Lung (tissue), 17 donors: ENCODE measurements at places on chromosomes 4 and X. TPM values are rescaled to one million over a fixed set of nuclear protein-coding genes. Genes with fewer than 3 reads are reported as not detected.
A peak's percentile ranks its signal among the peaks of the same experiment; 100 is the strongest.

ASB9 gene
- total RNA-seq = 3.7 TPM

TASL gene
- total RNA-seq = 4.6 TPM

TRIM60 gene
- not detected for total RNA-seq

RENBP gene
- total RNA-seq = 53.5 TPM

LGI2 gene
- 1.1 TPM for total RNA-seq

COX7B2 gene
- total RNA-seq = not detected

DNA sequence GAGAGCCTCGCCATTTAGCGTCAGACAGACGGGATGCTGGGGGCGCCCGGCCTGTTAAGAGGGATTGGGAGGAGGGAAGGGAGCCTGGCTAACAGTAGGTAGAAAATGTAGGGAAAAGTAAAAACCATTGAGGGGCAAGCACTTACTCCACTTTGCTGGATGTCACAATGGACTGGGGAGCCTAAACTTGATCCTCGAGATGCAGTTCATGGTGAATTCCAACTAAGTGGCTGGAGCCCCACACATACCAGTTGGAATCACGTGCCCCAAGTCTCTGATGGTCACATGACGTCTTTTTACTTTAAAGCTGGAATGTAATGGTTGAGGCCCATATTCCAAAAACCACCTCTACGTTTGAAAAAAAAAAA, 1.5 kb downstream of the PLS3 start:
- peak; percentile 64 for DNase-seq
- H3K4me1 ChIP-seq = peaks cover 16% of the 10 kb centered on the region
- H3K4me3 ChIP-seq = peak overlapping the region; percentile 68
- H3K27ac ChIP-seq = peak overlapping the region; percentile 89
- H3K36me3 ChIP-seq = no peaks in the 10 kb centered on the region
- peaks cover 58% of the 10 kb centered on the region for H3K27me3 ChIP-seq

DNA sequence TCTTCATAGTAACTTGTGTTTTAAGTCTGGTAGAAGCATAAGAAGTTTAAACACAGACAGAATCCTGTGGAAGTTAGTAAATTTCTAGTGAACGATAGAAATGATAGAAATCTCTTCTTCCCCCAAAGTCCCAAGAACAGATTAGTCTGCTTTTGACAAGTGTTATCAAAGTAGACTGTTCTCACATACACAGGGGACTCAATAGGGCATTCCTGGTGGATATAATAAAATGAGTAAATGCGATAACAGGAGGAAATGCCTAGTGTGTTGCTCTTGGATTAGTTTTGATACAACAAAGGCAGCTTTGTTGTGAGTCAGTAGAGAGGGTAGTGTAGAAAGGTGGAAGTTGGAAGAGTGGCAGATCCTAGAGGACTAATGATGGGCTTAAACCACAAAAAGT, 43.5 kb downstream of the CLCN3 start:
- no peak for DNase-seq
- no peaks in the 10 kb centered on the region for H3K27me3 ChIP-seq
- H3K4me1 ChIP-seq = peaks cover 11% of the 10 kb centered on the region

DNA sequence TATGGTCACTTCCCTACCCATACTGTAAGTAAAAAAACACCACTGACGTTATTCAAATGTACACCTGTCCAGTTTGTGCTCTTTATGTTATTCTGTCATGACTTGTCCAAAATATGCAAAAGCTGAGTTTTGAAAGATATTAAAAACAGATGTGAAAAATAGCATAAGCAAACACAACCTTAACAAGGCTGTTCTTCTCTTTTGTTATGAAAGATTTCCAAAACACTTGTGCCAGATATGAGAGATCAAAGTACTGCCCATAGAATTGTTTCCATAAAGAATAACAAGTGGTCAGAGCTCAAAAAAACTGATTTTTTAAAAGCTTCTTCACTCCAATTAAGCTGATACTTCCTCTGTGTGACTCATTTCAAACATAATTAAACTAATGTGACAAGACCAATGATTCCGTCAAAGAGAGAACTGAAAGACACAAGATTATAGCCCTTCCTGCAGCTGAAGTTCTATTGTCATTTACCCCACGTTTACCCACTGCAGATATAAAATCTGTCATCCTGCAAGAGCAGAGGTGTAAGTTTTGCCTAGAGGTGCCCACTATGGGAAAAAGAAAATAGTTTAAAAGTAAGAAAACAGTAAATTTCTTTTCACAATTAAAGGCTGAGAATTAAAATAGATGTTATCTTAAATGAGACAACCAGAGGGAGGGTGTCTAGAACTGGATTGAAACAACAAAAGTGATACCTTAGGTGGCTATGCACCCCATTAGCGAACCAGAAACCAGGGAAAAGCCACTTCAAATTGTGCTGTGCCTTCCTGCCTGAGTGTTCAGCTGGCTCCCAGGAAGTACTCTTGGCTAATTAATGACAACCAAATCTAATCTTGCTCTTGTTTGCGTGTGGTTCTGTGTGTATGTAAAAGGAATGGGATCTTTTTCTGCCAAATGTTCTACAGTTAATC, 30.1 kb downstream of the RASSF6 start:
- H3K36me3 ChIP-seq = no peaks in the 10 kb centered on the region
- no peaks in the 10 kb centered on the region for H3K27me3 ChIP-seq
- DNase-seq = peak; percentile 33
- H3K4me3 ChIP-seq = no peak overlapping the region
- H3K27ac ChIP-seq = no peak overlapping the region

DNA sequence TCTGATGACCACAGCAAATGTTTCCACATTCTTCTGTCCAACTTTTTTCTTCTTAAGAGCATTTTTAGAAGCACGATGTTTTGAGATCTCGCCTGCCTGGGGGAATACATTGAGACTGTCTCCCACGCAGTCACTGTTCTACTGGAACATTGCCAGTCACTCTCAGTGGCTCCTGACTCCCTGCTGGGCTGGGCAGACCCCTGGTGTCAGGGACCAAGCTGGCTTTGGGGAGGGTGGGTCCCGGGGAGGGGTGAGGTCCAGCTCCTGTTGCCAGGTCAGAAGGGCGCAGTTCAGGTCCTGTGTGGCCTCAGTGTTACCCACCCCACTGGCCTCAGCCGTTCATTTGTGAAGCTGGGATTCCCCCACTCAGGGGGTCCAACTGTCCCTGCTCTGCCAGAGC, 18.9 kb upstream of the ABLIM2 start:
- no peaks in the 10 kb centered on the region for H3K4me1 ChIP-seq
- no peak for DNase-seq
- H3K4me3 ChIP-seq = no peak overlapping the region
- H3K36me3 ChIP-seq = no peaks in the 10 kb centered on the region
- no peaks in the 10 kb centered on the region for H3K27me3 ChIP-seq

DNA sequence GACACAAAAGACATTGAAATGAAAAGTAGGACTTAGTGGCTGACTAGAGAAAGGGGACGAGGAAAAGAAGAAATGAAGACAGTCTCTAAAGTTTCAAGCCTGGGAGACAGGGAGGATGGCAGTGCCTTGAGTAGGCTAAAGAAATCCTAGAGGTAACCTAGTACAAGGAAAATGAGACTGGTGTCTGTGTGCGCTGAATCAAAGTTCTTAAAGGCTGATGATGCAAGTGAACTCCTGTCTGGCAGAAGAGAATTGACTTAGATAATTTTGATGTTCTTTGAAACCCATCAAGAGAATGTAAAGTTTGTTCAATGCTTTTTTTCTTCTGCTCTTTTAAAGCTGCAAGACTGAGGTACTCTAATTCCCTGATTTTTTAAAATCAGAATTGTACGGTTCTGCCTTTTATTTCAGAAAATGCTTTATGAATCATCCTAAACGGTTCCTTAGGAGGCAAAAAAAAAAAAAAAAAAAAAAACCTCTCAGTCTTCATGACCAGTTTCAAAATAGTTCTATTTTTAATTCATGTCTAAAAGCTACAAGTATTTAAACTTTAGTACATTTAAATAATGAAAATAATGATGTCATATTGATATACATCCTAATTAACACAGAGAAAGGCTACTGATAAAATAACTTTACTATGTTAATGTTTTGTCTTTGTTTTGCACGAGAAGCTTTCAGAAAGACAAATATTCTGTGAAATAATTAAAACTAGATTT, 189.8 kb downstream of the PPP3CA start:
- H3K4me3 ChIP-seq = no peak overlapping the region
- H3K36me3 ChIP-seq = no peaks in the 10 kb centered on the region
- no peaks in the 10 kb centered on the region for H3K27me3 ChIP-seq
- DNase-seq = no peak
- H3K27ac ChIP-seq = no peak overlapping the region

- H3K27me3 ChIP-seq = no peaks in the 10 kb centered on the region
- H3K4me3 ChIP-seq = no peak overlapping the region
- H3K36me3 ChIP-seq = peaks cover 17% of the 10 kb centered on the region
- DNase-seq = no peak
- H3K27ac ChIP-seq = no peak overlapping the region
Measured at GRCh38 chr4:82360298-82361177, 13.3 kb downstream of the HNRNPD start.

GRCh38 chr4:80215449-80216052, 18.2 kb downstream of the PRDM8 start:
- no peaks in the 10 kb centered on the region for H3K36me3 ChIP-seq
- DNase-seq = peak; percentile 66
- no peak overlapping the region for H3K27ac ChIP-seq
- no peaks in the 10 kb centered on the region for H3K4me1 ChIP-seq
- no peak overlapping the region for H3K4me3 ChIP-seq
- peaks cover 14% of the 10 kb centered on the region for H3K27me3 ChIP-seq
